Mesenchymal stem cell (in vitro differentiated cells and primary cell): ENCODE measurements at places on chromosomes 1 and 21.

DNA sequence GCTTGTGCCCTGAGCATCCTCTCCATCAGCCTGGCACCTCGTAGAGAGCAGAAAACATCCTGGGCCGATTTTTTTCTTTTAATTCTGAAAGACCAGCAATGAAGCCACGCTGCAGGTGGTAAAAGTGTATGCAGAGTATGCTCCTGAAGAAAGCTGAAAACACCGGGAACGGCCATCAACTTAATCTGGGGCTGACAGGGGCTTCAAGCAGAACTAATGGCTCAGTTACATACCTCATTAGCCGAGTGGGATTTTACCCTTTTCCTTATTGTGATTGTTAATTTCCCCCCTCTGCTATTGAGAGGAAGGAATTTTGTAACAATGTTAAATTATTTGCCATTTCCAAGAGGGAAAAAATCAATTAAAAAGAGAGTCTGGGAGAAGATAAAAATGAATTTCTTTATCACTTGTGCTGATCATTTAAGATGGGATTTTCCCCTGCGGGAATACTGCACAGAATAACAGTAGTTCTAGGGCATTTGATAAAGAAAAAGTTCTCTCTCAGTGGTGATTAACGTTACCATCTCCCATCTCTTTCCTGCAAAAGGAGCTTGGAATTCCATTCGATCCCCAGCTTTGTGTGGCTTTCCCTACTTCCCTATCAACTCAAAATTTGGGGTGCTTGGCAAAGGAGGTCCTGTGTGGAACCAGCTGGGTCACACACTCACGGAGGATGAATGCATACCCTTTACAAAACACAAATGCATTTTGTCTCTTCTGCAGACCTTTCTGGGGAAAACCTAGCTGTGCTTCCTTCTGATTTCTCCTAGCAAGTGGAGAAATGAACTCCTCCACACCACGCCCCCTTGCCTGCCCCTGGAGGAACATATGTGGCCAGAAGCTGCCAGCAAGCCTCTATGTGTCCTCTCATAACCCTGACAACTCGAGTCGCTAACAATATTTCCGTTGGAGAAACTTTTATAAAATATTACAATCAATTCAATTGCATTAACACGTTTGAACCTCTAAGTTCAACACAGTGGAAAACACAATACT is 70.9 kb downstream of the RRAGC start:
- DNase-seq: no peak

DNA sequence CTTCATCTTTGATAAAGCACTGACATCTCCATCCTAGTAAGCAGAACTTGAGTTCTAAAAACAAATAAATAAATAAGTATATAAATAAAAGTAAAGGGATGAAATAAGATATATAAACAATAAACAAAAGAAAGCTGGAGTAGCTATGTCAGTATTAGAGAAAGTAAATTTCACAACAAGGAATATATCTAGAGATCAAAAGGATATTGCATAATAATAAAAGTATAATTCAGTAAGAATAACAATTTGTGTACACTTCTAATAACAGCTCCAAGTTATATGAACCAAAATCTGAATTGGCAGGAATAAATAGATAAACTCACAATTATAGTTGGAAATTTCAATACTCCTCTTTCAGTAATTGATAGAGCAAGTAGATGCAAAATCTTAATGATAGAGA is 9.8 kb upstream of the CENPF start:
- DNase-seq: no peak

GRCh38 chr1:198833706-198834503 is 195.1 kb downstream of the PTPRC start:
- no peak for DNase-seq

DNA sequence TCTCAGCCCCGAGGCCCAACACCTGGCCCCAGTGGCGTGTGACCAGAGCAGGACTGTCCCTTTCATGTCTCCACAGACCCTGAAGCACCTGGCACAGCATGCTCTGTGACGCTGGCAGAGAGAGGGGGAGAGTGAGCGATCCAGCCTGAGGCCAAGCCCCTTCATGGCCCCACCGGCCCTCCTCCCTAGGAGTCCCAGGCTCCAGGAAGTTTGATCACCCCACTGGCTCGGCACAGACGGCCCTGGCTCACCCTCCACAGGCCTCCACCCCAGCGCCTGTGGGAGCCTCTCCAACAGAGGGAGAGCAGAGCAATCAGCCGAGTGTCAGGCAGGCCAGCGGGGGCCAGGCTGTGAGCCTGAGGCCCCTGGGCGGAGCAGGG is 11.0 kb downstream of the SH3BGRL3 start:
- no peak for DNase-seq

GRCh38 chr1:209723756-209724693 is 19.4 kb downstream of the HSD11B1 start:
- DNase-seq: no peak

DNA sequence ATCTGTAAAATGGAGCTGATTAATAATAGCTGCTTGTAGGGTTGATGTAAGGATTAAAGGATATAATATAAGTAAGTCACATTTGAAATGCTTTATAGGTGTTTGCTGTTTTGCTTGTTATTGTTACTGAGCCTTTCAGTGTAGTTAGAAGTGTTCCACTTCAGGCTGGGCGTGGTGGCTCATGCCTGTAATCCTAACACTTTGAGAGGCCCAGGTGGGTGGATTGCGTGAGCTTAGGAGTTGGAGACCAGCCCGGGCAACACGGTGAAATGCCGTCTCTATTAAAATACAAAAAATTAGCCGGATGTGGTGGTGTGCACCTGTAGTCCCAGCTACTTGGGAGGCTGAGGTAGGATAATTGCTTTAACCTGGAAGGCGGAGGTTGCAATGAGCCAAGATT is 12.2 kb downstream of the TRNAU1AP start:
- no peak for DNase-seq

- no peak for DNase-seq
These were observed 16.0 kb downstream of the ITPKB start for GRCh38 chr1:226722901-226723656.

DNA sequence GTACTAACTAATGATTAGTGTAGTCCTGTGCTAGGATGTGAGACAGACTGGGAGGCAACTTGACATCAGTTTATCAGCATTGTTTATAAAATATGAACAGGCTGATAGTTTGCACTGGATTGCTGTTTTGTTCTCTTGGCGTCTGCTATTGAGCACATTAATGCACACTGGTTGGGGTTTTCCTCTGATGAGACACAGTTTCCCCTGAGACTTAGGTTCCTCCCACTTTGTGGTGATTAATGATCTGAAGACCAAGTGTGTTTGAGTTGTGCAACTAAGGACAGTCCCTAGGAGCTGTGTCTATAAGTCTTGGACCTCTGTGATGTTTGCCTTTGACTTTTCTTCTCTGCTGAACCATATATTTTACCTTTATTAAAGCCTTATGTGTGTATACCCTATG is 1015.4 kb downstream of the AMY1C start:
- peak; percentile 93 for DNase-seq
